Activated CD4-positive, alpha-beta memory T cell treated with anti-CD3 and anti-CD28 coated beads for 36 hours (primary cell): ENCODE measurements at places on chromosomes 1 and 21.

- DNase-seq = peak; percentile 21
Measured at GRCh38 chr1:10679496-10680220, 116.8 kb downstream of the CASZ1 start.

DNA sequence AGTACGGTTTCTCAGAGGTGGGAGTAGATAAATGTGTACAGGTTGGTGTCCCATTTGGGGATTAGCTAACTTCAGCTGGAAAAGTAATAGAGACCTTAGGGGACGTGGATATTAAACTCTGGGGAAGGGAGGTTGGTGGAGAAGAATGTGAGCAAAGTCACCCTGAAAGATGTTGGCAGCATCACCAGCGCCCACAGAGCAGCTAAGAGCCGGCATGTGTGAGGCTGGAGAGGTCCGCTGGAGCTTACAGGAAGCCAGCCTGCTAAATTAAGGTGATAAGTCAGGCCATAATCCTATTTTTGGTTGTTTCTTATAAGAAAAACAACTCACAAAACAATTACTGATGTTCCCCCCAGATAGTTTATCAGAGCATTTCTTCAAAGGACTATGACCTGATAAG lies 12.2 kb downstream of the PTGFRN start:
- no peak for DNase-seq

DNA sequence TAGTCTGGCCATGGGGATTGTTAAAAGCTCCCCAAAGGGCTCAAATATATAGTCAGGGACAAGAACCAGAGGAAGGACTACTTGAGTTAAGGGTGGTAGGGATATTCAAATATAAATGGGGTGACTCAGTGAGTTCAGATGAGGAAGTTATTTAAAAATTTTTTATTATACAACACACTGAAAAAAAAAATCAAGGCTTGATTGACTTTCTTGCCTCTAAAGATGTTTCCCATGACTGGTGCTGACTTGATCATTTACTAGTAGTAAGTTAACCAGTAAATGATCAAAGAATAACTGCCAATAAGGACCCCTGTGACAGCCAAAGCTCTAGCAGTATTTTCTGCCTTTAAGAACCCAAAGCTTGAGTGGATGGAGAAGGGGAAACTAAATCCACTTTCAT lies 357.6 kb upstream of the NR5A2 start:
- DNase-seq = no peak

DNA sequence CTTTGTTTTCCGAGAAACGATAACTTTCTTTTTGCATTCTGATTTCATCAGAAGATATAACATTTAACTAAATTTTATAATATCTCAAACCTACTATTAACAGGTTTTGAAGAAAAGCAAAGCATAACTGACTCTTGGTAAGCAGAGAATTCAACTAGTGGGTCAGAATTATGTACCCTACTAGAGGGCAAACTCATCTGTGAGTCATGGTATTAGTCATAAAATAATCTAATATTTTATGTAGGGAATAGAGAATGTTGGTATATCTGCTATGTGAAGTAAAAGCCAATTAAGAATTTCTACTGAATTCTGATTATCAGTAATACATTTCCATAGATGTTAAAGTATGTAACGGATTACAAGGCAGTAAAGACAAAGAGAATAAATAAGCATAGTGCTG lies 56.8 kb downstream of the USP1 start:
- no peak for DNase-seq

DNA sequence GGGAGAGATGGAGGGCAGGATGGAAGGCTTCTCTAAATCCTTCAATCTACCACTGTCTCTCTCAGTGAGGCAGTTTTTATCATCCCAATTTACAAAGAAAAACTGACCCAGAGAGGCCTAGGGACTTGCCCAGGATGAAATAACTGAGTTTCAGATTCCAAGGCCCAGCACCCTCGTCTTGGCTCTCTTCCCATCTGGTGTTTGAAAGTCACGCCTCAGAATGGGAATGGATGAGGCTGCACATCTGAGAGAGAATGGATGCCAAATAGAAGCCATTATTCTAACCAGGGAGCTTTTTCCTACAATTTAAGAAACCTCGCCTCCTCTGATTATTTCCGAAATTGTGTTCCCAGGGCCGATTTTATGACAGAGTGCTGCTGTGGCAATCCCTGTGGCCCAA lies 10.6 kb upstream of the KCNN3 start:
- DNase-seq = no peak

GRCh38 chr1:229106526-229107125 lies 164.3 kb upstream of the RAB4A start:
- DNase-seq = no peak

- no peak for DNase-seq
Measured at GRCh38 chr1:114368560-114369255, 142.3 kb downstream of the TRIM33 start.

DNA sequence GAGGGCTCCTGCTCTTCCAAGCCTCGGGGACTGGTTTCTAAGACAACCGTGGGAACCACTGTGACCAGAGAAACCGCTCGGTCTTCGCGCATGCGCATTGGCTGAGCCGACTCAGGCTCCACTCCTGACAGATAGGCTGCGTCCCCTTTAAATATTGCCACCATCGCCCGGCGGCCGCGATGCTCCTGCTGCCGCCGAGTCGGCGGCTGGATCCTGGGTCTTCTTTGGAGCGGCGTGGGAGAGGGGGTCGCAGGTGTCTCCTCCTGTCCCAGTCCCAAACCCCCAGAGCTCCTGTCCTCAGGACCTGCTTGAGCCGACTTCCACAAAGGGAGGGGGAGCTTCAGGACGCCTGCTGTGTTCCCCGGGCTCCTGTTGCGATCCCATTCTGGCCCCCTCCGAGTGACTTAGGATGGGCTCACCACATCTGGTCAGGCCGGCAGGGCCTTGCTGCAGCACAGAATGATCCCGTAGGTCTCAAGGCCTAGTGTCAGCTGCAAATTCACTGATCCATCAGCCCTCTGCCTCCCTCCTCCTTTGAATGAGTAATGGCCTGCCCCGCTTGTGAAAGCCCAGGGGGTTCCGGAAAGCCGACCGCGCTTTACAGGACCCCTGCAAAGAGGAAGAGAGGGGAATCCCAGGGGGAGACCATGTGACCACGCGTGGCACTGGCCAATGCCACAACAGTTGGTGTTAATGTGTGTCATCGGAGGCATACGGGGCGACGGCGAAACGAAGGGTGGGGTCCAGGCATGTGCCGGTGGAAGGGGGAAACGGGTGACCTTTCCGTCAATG lies 683.2 kb upstream of the TPTE start:
- DNase-seq = no peak

DNA sequence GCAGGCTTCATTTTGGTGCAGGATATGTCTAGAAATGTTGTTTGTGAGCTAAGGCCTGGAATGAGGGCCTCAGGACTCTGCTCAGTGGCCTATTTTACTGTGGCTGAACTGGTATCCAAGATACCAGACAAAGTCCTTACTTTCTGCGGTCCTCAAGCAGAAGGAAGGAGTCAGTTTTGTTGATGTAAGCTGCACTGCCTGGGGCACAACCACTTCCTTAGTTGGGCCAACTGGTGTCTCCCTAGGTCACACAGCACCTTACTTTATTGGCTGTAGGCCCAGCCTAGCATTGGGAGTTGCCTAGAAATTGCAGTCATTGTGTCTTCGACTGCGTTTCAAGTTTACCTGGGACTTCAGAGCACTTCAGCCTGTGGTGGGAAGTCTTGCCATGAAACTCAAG lies 1322.7 kb downstream of the AMY1C start:
- no peak for DNase-seq

GRCh38 chr1:210373628-210373877 lies 44.9 kb downstream of the HHAT start:
- DNase-seq = no peak

GRCh38 chr21:39096754-39097153 lies 86.5 kb downstream of the PSMG1 start:
- DNase-seq = no peak

GRCh38 chr1:205434738-205435137 lies 12.9 kb upstream of the LEMD1 start:
- DNase-seq = no peak

GRCh38 chr1:22275626-22276395 lies 132.9 kb upstream of the WNT4 start:
- peak; percentile 60 for DNase-seq

GRCh38 chr1:36594023-36594422 lies 111.3 kb upstream of the CSF3R start:
- no peak for DNase-seq

DNA sequence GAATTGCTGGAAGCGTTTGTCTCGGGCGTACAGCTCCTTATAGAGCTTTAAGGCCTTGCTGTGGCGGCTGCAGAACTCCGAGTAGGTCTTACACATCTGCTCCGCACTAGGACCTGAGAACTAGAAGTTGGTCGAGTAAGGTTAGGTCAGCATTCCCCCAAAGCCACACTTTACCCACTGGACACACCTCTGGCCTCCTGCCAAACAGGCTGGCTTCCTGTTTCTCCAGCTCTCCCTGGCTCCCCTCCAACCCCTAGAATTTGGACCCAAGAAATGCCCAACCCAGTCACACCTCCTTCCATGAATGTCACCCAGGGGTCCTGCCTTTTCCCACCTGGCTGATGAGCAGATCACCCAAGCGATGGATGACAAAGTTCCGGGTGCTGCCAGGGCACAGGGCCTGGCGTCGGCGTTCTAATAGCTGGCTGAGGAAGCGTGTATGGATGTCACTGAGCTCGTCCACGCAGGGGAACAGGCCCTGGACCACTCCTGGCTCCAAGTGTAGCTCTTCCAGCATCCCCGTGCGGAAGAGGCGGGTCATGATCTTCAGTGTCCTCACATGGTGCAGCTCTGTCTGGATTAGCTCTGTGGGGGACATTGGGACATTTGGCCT lies 15.6 kb downstream of the ARHGEF2 start:
- no peak for DNase-seq

DNA sequence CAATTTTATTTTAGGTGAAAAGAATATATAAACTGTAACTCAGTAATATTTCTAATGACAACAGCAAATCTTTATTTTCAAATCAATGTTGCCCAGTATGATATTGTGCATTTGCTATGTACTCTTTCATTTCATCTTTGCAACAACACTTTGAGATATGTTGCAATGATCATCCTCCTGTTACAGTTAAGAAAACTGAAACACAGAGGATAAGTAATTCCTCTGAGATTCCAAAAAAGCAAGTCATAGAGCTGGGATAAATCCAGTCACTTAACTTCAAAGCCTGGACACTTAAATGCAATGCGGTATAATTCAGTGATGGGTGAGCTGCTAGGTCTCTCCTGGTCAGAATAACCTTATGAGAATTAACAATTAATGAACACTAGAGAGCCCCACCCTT lies 48.6 kb upstream of the EXO1 start:
- no peak for DNase-seq

DNA sequence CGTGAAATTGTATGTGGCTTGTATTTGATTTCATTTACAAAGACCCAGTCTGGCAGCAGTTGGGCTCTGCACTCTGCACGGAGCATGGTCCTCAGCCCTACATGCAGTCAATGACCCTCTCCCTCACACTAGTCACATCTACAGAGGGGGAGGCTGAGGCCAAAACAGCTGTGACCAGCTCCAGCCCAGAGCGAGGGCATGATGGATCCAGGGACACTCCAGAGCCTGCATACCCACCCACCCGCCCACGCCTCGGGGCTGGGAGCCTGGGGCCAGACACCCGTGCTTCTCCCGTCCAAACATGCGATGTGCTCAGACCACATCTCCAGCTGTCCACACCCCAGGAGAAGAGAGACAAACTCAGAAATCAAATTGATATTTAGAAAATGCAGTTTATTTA lies 14.0 kb upstream of the PRDM16 start:
- no peak for DNase-seq

DNA sequence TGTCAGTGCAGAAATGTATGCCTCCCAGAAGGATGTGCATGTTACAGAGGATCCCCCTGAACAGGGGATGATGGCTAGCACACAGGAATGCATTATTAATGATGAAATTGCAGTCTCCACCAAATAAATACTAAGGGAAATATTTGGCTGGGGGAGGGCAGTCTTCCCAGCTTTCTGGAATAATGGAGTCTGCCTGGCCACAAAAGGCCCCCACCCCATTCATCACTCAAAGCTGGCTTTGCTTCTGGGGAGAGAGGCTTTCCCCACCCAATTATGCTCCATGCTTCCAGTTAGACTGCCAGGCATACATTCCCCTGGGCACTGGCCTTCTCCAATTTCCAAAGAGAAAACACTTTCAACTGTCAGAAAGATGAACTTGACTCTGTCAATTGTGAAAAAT lies 302.7 kb downstream of the SIPA1L2 start:
- DNase-seq = no peak
